ENCODE measurements at places on chromosomes 6 and 20.

- DNase-seq = no peak
These were observed 140.8 kb downstream of the DTNBP1 start for GRCh38 chr6:15522026-15522425.

DNA sequence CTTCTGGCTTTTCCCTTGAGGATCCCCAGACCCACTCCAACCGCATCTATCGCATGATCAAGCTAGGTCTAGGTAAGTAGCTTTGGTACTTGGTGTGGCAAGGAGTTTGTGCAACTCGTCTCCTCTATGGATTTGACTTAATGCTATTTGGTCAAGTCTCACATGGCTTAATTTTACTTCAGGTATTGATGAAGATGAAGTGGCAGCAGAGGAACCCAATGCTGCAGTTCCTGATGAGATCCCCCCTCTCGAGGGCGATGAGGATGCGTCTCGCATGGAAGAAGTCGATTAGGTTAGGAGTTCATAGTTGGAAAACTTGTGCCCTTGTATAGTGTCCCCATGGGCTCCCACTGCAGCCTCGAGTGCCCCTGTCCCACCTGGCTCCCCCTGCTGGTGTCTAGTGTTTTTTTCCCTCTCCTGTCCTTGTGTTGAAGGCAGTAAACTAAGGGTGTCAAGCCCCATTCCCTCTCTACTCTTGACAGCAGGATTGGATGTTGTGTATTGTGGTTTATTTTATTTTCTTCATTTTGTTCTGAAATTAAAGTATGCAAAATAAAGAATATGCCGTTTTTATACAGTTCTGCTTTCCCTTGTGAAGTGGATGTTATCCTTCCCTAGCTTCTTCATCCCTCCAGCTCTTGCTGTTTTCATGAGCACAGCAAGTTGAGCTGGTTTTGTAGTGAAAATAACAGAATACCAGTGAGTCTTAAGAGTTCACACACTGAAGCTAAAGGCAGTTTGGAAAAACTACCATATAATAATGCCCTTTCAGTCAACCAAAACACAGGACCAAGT is 3.8 kb downstream of the SLC35B2 start:
- peak; percentile 48 for DNase-seq

GRCh38 chr6:92174398-92175073 is 1244.8 kb downstream of the EPHA7 start:
- DNase-seq = no peak

GRCh38 chr6:21847711-21848480 is 254.3 kb downstream of the SOX4 start:
- no peak for DNase-seq

GRCh38 chr6:43491750-43492661 is 14.6 kb downstream of the TJAP1 start:
- DNase-seq = peak; percentile 69

DNA sequence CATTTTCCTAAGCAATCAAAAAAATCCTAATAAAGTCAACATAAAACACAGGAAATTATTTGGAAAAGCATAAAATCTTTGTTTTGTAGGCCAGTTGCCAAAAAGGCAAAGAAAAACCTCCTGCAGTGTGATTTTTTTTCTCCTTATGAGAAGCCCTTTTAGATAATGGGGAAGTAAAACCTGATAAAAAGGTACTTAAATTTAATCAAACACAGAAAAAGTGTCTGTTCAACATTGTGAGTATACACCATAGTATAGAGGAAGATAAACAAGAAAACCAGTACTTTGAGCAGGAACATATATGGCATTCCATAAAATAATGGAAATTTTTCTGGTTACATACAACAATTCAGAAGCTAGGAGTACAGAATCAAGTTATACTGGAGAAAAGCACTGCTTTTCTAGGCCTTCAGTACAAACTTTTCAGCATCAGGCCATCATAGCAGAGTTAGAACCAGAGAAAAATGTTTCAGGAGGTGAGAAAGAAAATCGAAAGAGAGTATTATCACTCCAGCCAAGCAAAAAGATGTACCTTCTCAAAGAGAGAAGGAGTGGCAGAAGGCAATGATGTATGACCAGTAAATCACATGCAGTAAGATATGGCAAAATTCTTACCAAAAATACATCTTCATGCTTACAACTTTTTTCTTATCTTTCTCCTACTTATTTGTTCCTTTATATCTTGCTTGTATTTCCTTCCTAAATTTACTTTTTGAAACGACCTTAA is 494.9 kb downstream of the KIF16B start:
- no peak for DNase-seq

GRCh38 chr6:96521306-96521643 is 331 bp upstream of the UFL1 start:
- no peak for DNase-seq

GRCh38 chr6:157721426-157721825 is 101.6 kb upstream of the SNX9 start:
- DNase-seq = no peak

DNA sequence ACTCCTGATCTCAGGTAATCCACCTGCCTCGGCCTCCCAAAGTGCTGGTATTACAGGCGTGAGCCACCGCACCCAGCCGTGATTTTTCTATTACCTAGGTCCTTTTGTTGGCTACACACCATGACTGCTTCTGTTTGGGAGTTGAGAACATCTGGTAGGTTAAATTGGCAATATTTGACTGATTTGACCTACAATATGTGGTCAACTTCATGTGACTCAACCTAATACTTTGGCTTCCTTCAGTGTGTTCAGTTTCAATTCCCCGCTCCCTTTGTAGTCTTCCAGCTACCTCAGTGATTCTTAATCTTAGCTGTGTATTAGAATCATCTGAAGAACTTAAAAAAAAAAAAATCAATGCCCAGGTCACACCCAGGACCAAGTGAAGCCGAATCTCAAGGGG is 47.4 kb downstream of the MYB start:
- DNase-seq = no peak

- DNase-seq = peak; percentile 65
These were observed 201.4 kb downstream of the IBTK start for GRCh38 chr6:82045965-82046756.

- no peak for DNase-seq
These were observed 159.1 kb downstream of the PKHD1 start for GRCh38 chr6:51928320-51928719.

GRCh38 chr6:39193201-39193791 is 36.0 kb downstream of the KCNK5 start:
- DNase-seq = no peak

DNA sequence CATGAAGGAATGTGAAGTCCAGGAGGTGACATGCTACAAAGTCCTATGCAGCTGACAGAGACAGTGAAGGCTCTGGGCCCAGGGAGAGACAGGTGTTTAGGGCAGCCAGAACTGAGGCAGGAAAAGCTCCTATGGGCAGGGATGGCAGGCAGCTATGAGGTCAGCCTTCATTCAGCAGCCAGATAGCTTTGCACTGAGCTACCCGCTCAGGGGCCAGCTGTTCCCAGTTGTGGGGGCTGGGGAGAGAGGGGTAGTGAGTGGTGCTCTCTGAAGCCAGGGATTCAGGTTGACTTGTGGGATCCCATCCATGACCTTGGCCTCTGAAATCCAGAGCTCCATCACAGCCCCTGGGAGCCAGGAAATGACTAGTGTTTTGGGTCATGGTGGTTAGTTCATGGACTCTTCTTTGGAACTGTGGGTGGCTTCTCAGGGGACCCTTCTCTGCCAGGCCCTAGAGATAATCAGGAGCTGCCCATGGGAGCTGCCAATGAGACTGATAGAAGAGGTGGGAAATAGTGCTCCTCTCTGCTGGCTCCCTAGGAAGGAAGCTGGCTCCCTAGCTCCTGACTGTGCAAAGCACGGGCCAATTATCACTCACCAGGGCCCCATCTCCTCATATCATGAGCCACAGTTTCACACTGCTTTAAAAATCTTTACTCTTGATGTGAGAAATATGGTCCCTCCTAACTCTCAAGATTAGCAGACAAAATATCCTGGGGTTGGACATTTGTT is 127.7 kb downstream of the VEGFA start:
- no peak for DNase-seq

DNA sequence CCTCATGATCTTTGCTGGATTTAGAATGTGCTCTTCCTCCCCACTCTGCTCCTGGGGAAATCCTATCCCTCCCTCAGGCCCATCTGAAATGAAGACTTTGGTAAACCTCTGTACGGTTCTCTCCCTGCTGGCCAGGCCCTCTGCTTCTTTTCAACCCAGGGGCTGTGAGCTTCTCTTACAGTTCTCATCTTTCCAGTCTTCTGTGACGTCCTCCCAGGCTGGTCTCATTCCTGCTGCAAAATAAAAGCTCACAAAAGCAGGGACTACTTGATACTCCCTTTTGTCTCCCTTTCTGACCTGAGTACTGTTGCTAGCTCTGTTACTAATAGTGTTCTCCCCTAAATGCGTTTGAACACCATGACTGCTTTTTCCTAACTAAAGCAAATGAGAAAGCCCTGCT is 46.3 kb downstream of the UNC5CL start:
- DNase-seq = no peak

DNA sequence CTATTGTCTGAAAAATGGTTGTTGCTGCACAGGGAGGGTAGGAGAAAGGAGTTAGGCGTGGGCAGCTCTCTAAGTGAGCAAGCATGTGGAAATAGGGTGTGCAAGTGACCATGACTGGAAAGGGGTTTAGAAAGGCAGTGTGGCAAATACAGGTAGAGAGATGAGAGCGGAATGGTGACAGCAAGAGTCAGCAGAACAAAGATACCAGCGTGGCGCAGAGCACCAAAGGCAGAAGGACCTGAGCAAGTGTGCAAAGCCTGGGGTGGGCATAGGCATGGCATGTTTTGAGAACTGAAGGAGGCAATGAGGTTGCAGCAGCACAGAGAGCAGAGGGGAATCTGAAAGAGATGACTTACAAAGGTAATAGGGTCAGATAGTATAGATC is 17.0 kb downstream of the RNF217 start:
- no peak for DNase-seq

GRCh38 chr6:27327023-27327738 is 15.1 kb upstream of the POM121L2 start:
- no peak for DNase-seq

- DNase-seq = peak; percentile 77
These were observed at the start of gene BTBD3 for GRCh38 chr20:11917663-11918062. BTBD3 (plus strand) TSS chr20:11917893; CDS start chr20:11918276, 383 bp downstream.

GRCh38 chr6:53603386-53604116 is 58.6 kb upstream of the GCLC start:
- DNase-seq = peak; percentile 11

DNA sequence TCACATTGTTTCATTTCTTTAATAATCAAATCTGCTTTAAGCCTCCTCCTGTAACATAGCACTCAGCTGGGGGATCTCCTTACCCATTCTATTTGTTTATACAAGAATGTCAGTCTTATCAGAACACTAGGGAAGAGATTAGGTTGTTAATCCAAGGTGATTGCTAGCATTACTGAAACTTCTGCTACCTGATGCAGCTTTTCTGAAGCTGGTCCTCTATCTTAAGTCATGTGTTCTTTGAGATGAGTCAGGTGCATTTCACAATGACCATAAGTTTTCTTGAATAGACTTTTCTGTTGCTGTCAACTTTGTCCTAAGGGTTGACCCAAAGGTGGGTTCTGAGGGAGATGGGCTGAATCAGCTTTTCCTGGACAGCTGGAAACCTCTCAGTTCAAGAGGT is 60.7 kb upstream of the SYNCRIP start:
- DNase-seq = no peak

GRCh38 chr20:62768551-62769287 is 27.6 kb upstream of the MRGBP start:
- peak; percentile 80 for DNase-seq

DNA sequence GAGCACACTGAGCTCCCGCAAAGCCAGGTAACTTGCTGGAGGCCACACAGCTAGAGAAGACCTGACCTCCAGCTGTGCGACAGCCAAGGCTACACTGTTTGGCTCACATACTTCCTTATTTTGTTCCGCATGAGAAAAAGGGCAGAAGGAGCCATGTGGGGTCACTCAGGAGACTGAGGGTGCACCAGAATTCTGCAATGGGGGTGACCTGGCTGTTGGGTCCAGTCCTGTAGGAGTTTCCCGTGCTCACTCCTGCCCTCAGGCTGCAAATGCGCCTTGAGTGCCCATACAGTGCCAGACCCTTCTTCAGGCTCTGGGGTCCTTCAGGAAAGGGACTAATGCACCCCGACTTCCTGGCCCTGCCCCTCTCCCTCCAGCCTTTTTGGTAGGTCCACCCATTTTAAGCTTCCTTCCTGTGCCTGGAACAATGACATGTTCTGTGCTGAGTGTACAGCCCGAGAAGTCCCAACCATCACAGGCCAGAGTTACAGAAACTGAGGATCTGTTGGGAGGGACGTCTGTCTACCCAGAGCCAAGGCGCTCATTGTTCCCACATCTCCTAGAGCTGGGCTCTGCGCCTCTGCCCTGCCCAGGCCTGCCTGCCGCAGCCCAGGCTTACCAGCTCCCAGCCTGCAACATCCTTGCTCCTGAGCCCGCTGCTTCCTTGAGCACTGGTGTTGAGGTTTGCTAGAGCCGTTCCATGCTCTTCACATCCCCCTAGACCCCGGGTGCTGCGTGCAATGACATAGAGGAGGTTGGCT is 33.5 kb upstream of the CD93 start:
- DNase-seq = no peak

DNA sequence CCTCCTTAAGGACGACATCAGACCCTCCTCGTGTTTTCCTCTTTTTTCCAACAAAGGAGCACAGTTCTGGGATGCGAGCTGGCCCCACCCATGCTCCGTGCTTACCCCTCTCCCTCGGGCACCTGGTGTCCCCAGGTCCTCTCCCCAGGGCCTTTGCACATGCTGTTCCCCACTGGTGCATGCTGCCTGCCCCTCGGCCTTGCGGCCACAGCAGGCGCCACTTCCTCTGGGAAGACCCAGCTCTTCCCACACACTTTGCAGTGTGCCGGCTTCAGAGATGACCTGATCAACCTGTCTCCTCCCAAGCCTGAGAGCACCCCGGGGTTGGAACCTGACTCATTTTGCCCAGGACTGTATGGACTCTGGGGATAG is 39.8 kb downstream of the GNAS-AS1 start:
- no peak for DNase-seq

DNA sequence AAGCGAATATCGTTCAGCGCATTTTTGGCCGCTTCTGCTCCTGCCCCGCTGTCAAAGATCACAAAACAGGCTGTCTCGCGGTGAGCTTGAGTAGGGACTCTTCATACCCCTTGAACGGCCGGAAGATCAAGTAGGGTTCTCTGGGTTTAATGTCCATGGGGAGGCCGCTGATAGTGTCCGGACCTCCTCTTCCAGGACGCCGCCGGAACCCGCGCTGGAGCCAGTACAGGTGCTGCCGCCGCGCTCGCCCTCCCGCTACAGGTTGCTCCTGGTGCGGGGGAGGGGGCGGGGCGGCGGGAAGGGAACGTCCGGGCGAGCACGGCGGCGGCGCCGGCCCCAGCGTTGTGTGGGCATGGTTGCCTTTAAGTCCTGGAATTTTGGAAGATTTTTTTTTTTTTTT is 67.4 kb downstream of the KHDC1L start:
- no peak for DNase-seq

- peak; percentile 47 for DNase-seq
These were observed 628 bp downstream of the RBM24 start for GRCh38 chr6:17281497-17282481.

GRCh38 chr20:15345287-15345686 is 1007.9 kb upstream of the FLRT3 start:
- DNase-seq = no peak

- DNase-seq = no peak
These were observed 97.9 kb upstream of the PRL start for GRCh38 chr6:22394691-22395090.

- no peak for DNase-seq
These were observed 65.7 kb downstream of the SRC start for GRCh38 chr20:37411408-37412219.

All from fibroblast of pulmonary artery (primary cell).